ENCODE measurements at places on chromosomes 7 and 10.

GRCh38 chr10:113240736-113241135, 290.7 kb downstream of the TCF7L2 start:
- no peak for DNase-seq

DNA sequence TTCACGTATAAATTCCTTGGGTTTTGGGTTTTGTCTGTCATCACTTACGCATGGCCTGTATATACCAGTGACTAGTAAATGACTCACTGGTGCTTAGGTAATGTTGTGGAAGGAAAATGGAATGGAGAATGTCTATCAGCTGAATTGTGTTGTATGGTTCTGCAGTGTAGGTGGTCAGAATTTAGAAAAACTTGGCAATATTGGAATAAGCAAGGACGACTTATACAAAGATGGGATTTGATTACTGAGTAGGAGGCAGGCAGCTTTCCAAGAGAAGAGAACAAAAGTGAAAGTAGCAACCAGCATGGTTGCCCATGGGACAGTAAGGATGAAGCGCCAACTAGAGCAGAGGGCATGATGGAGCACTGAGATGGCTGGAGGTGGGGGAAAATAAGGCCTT, 168.6 kb upstream of the CSTF2T start:
- no peak for DNase-seq

GRCh38 chr7:92251181-92251580, 5.4 kb downstream of the ANKIB1 start:
- DNase-seq: no peak

DNA sequence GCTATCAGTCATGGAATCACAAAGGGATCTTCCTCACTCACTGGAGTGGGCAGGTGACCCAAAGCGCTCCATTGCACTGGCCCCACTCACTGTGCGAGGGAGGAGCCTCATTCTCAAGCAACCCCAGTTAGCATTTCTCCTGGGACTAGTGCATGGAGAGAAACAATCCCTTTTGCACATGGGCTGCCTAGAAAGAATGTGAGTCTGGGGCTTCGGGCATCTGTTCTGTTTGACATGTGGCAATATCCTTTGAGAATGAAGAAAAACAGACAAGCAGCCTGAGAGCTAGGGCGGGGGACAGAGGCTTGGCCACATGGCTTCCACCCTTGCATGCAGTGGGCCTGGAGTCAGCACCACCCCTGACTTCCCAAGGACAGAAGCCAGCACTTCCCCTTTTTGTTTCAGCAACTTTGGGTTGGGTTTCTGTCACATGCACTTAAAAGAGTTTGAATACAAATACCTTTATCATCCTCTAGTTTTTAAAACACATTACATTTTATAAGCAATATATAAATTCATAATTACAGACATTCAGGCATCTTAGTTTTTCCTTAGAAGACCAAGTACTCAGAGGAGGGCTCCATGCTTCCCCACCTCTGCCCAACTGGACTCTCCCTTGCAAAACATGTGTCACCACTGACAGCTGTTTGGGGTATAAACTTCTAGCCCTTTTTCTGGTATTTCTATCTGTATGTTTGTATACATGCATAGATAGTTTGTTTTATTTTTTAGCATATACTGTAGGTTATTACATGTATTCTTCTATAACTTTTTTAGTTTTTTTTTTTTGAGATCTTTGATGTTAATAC, 73.8 kb downstream of the RBM20 start:
- DNase-seq: no peak

DNA sequence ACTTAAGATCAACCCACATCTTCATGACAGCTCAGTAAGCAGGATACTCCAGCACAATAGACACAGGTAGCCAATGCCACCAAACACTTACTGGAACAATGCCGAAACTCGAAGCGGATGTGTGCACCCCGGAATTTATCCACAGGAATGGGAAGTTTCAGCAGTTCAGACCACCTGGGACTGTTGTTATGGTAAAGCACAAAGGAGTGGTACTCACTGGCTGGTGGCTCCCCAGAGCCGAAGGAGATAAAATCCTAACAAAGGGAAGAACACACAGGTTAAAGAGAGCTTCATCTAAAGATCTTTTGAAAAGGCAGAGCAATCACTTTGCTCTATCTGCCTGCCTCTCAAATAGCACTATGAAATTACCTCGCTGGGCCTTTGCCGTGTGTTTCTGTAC, 305.9 kb downstream of the DOCK4 start:
- DNase-seq: no peak

GRCh38 chr10:28284126-28284525, 18.7 kb downstream of the MPP7 start:
- DNase-seq: no peak

DNA sequence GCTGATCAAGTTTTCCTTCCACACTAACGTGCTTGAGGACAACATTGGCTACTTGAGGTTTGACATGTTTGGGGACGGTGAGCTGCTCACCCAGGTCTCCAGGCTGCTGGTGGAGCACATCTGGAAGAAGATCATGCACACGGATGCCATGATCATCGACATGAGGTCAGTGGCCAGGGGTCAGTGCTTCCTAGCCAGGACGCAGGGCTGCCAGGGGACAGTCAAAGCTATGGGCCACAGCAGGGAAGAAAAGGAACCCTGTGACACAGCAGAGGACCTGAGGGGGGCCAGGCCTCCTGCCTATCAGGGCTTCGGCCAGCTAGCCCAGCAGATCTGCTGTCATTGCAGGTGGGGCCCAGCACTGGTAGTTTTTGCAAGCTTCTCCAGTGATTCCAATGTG, 5.2 kb downstream of the RBP3 start:
- DNase-seq: no peak
